ENCODE measurements at places on chromosomes 6 and 20.

DNA sequence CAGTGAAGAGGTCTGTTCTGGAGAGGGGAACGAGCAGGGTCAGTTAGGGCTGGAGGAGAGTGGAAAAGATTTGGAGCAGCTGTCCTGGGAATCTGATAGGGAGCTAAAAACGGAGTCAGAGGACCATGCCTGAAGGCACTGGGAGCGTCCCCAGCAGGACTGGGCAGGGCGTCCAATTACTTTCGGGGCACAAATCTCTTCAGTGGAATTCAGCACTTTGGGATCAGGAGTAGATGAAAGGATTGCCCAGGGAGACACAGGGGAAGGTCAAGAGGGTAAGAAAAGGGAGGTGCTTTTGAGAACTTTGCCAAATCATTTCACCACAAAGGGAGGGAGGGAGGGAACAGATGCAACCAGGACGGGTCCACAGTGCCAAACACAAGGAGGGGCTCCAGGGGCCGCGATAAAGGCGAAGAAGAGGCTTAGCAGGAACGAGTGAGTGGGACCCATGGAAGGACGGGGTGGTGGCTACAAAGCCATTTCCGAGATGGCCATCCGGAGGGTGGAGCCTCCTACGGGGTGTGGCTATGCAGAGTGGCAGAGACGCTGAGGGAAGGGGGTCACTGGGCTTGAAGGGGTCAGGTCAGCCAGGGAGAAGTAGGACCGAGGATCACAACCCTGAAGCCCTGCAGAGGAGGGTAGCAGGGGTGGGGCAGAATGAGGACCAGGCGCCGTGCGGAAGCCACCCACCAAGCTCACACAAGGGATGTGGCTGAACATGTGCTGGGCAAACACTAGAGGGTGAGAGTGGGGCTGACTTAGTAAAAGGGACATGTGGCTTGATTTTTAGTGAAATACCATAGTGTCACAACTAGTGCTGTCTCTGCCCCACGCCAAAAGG, 180.0 kb upstream of the RREB1 start:
- no peak for DNase-seq

DNA sequence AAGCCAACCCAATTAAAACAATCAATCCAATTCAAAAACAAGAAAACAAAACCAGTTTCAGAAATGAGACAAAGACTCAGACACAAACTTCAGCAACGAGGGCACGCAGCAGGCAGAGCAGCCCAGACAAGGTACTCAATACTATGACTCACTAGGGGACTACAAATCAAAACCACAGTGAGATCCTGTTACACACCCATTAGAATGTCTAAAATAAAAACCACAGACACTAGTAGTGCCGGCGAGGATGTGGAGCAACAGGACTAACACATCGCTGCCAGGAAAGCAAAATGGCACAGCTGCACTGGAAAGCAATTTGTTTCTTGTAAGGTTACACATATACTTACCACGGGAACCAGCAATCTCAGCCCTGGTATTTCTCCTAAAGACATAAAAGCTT, 28.4 kb upstream of the MAS1L start:
- DNase-seq, result no peak

GRCh38 chr20:35950093-35950492, 4.2 kb downstream of the SCAND1 start:
- DNase-seq, result no peak

DNA sequence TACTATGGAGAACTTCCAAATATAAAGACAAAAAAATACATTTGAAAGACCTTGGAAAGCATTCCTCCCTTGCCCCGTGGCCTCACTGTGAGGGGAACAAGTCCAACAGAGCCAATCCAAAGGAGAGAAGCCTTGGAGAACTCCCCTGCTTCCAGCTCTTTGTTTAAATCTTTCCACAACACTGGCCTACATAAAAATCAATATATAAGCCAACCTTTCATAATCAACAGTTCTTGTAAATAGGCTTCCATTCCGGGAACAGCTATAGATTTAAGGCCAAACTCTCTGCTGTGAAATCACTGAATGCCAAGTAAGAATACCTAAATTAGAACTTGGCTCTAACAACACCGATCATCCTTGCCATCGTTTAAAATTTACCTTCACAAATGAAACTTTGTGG, 242.1 kb downstream of the HACE1 start:
- DNase-seq, result no peak

DNA sequence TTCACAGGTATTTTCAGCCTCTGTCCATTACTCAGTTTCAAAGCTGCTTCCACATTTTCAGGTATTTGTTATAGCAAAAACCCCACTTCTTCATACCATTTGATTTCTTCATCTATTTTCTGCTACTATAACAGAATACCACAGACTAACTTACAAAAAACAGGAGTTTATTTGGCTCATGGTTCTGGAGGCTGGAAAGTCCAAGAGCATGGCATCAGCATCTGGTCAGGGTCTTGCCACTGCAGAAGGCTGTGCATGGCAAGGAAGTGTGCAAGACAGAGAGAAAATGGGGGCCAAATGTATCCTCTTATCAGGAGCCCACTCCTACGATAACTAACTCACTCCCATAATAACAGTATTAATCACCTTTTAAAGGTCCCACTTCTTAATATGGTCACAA, 82.8 kb upstream of the FOXA2 start:
- DNase-seq, result no peak

GRCh38 chr6:157628463-157628862, 194.6 kb upstream of the SNX9 start:
- DNase-seq, result no peak

DNA sequence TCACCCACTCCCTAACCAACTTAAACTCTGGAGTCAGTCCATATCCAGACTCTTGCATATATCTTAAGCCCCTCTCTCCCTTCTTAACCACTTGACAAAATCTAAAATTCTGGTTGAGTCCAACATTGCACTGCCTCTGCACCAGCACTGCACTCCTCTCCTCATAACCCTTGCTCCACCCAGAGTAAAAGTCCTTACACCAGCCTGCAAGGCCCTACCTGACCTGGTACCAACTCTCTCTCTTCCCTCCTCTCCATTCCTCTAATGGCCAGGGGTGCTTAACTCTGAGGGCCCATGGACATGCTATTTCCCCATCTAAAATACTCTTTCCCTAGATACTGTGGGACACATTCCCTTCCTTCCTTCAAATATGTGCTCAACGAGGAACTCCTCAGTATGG, 21.0 kb downstream of the STX7 start:
- no peak for DNase-seq

GRCh38 chr6:126199466-126199865, 140.4 kb upstream of the CENPW start:
- no peak for DNase-seq

- no peak for DNase-seq
These were observed 133.1 kb upstream of the FOXA2 start for GRCh38 chr20:22717466-22717865.

DNA sequence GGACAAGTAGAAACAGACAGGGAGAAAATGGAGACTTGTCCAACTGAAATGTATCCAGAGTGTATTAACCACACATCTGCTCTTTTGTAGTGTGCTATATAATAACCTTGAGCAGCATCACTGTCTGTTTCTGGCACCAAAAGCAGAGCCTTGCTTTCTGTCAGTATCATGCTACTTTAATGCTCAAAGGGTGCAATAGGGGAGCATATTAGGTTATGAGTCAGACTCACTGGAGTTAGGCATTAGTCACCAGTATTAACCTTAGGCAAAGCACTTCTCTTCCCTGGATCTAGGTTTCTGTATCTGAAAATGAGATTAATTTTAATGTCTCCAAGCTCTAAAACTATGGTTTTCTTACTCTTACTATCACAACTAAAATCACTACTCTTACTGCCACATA, 280.1 kb downstream of the TFAP2B start:
- no peak for DNase-seq

- DNase-seq, result no peak
These were observed 245.4 kb upstream of the ASCC3 start for GRCh38 chr6:101126501-101126900.

DNA sequence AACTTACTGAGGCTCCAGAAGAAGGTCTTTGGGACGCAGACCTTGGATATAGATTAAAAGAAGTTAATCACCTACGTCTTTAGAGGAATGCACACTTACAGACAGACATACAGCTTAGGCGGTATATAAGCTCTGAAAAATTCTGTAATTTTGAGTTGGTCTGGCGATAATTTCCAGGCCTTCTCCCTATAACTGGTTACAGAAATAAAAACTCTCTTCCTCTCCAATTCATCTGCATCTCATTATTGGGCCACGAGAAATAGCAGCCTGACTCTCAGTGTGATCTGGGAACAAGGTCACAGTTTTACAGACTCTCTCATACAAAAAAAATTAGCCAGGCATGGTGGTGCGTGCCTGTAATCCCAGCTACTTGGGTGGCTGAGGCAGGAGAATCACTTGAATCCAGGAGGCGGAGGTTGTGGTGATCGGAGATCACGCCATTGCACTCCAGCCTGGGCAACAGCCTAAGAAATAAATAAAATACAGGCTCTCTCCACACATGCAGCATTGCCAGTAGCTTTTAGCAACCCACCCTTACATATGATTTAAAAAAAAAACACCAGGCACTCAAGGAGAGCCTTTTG, 4.7 kb downstream of the ZBTB24 start:
- no peak for DNase-seq

DNA sequence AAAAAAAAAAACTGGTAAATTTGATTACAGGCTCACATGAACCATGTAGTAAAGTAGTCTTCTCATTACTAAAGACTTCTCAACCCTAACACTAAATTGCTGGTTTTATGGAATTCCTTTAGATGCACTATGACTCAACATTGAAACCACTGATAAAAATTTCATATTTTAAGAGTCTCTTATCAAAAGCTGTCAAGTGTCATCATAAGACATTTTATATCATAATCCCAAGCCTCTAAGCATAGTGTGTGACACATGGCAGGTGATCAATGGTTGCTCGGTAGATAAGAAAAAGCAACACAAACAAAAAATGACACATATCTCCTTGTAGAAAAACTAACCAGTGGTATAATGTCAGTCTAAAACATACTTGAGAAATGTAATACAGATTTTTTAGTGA, 258.4 kb downstream of the RNGTT start:
- no peak for DNase-seq

Measured in stimulated activated CD8-positive, alpha-beta memory T cell treated with anti-CD3 and anti-CD28 coated beads, Interleukin-2, amount 100 ng/mL, for 48 hours (primary cell).